ENCODE measurements at places on chromosomes 1 and 21.

DNA sequence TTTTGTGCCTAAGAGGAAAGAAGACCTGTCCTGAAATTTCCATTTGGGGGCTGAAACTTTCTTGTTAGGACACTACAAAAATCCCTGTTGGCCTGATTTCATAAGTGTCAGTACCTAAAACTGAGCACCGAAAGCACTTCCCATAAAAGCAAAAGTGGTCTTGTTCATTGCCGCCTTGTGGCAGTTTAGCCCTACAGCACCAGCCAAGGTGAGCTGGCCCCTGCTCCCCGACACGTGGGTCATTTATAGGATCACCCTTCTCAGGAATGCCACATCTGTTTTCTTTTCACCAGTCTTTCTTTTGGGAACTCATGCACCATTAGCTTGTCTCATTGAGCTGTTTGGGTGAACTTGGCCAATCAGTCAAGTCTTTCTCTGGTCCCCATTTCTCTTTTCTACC lies 155.8 kb upstream of the KAZN start:
- DNase-seq, result no peak

GRCh38 chr1:101314244-101314643 lies 77.4 kb downstream of the S1PR1 start:
- DNase-seq, result no peak

DNA sequence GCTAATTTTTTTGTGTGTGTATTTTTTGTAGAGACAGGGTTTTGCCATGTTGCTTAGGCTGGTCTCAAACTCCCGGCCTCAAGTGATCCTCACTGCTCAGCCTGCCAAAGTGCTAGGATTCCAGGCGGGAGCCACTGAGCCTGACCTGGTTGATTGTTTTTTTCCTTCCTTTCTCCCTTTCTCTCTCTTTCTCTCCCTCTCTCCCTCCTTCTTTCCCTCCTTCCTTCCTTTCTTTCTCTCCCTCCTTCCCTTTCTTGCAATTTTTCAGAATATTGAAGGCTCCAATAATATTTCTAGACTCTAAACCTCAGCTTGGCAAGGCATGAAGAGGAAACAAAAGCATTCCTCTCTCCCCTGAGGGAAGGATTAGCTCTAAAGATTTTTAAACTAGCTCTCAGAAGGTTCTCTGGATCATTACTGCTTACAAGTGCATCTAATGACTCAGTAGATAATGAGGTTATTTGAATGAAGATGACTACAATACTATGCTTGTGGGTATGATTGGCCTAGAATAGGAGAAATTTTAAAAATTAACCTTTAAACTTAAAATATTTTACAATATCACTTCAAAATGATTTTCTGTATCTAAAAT lies 68.5 kb upstream of the GADD45A start:
- no peak for DNase-seq

DNA sequence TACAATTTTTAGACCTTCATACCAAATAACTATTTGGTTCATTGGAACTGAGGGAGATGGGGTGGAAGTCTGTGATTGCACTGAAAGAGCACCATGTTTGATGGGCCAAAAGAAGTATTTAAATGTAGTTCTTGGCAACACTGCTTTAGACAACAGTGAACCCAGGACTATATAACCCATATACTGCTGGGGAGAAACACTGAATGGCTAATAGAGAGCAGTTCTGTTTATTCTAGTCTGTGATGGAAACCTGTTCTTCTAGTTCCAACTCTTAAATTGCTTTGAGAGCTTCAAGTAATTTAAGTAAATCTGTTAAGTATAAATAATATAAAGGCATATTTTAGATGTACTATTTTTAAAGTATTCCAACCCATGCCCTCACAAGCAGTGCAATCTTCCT lies 96.3 kb downstream of the NIBAN1 start:
- DNase-seq, result no peak

GRCh38 chr1:109167001-109167506 lies 46.7 kb upstream of the SARS1 start:
- no peak for DNase-seq

DNA sequence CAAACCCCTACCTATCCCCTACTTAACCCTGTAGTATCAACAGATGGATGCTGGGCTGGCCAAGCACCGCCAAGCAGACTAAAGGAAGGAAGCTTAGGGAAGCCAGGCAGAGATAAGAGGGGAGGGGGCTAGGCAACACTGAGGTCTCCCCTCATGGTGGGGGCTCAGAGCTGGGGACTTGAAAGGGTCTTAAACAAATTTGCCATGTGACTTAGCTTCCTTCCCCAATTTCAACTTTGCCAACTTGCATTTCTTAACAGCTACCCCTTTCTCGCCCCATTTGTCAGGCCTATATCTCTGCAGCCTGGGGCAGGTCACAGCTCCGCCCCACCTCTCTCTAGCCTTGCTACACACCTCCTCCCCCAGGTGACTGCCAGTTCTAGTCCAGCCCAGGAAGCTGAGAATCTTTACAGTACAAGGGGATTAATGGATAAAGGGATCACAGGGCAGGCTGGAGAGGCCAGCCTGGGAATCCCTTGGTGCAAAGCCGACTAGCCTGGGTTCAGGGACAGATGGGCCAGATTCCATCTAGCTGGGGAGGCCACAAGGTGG lies 3.4 kb downstream of the KIF21B start:
- peak; percentile 65 for DNase-seq

- DNase-seq, result no peak
Observed at GRCh38 chr1:30597711-30598110, 125.7 kb downstream of the MATN1 start.

DNA sequence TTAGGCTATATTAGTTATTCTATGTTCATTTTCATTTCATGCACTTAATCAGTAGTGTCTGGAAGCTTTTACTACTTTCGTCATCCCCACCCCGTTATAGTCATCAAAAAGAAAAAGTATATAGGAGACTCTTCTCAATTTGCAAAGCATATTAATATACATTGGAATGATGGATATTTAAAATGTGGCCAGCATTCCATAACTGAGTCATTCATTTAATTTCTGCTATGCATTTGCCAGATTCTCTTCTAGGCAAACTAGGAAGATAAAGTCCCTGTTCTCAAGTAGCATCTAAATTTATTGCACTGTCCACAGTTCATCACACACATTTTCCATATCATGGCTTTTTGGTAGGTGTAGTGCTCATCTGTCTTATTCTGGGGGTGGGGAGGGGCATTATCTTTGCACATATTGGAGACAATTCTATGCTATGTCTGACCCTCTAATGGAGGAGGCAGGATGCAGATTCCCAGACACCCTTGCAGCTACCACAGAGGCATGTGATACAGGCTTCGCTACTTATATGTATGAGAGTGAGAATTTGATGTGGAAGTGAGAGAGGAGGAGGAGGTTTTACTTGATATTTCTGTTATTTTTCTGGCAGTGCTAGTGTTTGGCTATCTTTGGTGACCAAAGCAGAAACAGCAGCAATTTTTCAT lies 125.8 kb downstream of the CTH start:
- no peak for DNase-seq

Measured in transverse colon (tissue), 4 donors.